ENCODE measurements at places on chromosomes 6 and 20. TPM values are rescaled to one million over a fixed set of nuclear protein-coding genes. Genes with fewer than 3 reads are reported as not detected.

The GLP1R gene
- 42.5 TPM for total RNA-seq

DNA sequence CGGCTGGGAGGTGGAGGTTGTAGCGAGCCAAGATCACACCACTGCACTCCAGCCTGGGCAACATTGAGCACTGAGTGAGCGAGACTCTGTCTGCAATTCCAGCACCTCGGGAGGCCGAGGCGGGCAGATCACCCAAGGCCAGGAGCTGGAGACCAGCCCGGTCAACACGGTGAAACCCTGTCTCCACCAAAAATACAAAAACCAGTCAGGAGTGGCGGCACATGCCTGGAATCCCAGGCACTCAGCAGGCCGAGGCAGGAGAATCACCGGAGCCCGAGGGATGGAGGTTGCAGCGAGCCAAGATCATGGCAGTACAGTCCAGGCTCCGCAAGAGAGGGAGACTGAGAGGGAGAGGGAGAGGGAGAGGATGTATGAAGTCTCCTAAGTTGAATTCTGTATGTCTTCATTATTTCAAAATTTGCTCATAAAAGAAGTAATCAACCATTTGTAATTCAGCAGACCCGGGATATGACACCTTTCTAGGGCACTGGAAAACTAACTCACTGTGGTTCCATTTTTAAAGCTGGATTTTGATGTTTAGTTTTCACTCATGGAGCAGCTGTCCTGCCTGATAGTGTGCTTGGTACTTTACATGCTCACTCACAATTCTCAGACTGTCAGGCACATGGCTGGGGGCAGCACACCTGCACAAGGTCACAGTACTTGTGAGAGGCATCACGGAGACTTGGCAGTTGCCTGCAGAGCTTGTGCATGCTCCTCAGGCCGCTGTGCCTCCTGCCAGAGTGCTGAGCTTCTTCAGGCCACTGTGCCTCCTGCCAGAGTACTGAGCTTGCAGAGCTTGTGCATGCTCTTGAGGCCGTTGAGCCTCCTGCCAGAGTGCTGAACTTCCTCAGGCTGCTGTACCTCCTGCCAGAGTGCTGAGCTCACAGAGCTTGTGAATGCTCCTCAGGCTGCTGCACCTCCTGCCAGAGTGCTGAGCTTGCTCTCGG lies 106.2 kb downstream of the ERMARD start:
- DNase-seq = no peak
- H3K36me3 ChIP-seq = peaks cover 16% of the 10 kb centered on the region
- H3K27me3 ChIP-seq = peaks cover 9% of the 10 kb centered on the region
- no peak overlapping the region for H3K4me3 ChIP-seq

- peaks cover 13% of the 10 kb centered on the region for H3K4me1 ChIP-seq
- no peaks in the 10 kb centered on the region for H3K27me3 ChIP-seq
- H3K4me3 ChIP-seq = no peak overlapping the region
- H3K36me3 ChIP-seq = peaks cover 10% of the 10 kb centered on the region
- H3K27ac ChIP-seq = no peak overlapping the region
Measured at GRCh38 chr6:56689114-56689513, 46.4 kb upstream of the DST start.

The OSER1 gene
- 28.2 TPM for total RNA-seq
